Activated T-helper 1 cell treated with Interleukin-2 at 50 U/mL for 16 hours (primary cell): ENCODE measurements at places on chromosomes 4 and X.

DNA sequence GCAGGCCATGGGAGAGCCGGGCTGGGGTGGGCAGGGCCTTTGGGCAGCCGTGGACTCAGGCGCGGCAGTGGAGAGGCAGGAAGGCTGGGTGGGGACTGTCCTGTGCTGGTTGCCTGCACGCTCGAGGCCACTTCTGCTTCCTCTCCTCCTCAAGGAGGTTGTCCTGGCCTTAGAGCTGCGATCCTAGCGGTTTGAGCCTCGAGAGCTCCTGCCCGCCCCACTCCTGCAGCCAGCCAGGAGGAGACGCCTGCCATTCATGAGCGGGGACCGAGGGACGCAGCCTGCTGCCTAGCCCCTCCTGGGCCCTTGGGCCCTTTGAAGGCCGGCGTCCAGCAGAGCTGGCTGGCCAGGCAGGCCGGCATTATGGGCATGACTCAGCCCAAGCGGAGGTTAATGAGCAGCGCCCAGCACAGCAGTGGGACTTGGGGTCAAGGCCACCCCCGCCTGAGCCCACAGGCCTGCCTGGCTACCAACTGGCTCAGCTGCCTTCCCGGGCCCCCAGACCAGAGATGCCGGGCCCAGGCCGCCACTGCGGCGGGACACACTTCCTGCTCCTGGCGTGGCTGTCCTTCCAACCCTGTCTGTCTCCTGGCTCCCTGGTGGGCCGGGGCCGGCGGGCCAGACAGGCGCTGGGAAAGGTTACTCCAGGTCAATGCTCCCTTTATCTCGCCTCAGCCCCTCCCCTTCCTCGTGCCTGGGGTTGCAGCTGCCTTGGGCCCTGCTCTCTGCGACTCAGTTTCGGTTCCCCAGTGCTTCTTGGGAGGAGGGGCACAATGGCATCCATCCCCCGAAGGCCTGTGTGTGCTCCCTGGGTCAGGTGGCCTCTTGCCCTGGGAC is 1.8 kb downstream of the ABCD1 start:
- DNase-seq: no peak

- no peak for DNase-seq
Measured at GRCh38 chrX:105822138-105823091, at the start of gene NRK. TSS of gene NRK (plus strand) at chrX:105822539. CDS start at chrX:105822846, 307 bp downstream.

DNA sequence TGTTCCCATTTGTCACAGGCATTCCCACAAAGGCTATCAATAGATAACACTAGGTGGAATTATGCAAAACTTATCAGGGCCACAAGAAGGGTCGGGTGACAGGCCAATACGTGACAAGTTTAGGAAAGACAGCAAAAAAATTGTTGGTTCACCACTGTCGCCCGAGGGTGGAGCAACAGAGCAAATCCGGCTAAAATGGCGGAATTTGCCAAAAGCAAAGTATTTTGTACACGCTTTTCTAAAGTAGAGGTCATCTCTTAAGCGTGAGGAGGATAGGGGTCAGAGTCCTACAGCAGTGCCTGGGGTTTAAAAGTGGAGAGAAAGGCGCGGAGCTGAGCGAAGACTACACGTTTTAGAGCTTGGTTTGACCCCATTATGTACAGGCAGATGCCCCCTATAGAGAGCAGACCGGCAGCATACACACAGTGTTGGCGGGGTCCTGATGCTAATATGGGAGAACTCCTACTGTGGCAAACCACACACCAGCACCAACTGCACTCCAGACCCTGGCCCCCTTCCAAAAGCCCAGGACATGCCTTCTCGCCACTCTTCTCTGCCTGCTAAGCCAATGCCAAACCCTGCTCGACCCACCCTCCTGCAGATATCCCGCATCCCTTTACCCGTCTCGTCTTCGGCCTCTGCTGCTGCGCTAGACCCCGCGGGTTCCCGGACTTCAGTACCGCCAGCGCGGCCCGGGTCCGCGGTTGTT is 733 bp downstream of the CCNA2 start:
- DNase-seq: no peak

DNA sequence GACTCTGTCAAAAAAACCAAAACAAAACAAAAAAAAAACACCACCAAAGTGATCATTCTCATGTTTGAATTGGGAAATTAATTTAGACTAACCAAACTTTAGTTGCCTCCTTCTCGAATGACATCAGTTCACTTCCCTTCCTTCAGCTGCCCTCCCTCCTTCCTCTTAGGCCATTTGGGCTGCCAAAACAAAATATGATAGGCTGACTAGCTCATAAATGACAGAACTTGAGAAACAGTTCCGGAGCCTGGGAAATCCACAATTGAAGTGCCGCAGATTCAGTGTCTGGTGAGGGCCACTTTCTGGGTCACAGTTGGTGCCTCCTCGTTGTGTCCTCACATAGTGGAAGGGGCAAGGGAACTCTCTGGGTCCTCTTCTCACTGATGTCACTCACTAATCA is 16.1 kb upstream of the WAS start:
- DNase-seq: no peak

- peak; percentile 78 for DNase-seq
Measured at GRCh38 chr4:113547487-113548042, 214.0 kb downstream of the CAMK2D start.

- DNase-seq: no peak
Measured at GRCh38 chr4:65868096-65868824, 198.0 kb upstream of the EPHA5 start.

DNA sequence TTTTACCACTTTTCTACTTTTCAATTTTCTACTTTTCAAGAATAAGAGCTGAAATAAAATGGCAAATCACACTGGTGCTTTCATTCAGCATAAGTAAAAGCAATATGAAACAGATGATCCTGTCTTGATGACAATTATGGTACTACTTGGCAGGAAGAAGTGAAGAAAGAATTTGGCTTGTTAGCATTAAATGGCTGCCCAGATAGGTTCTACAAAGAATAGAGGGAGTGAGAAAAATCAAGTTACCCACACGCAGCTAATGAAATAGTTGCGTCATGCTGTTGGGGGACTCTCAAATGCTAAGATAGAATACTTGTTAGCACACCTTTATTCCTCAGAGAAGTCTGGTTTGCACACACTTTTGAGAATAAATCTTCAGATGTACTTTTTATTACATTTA is 12.5 kb upstream of the LCORL start:
- DNase-seq: no peak

GRCh38 chrX:40349251-40349650 is 231.5 kb upstream of the ATP6AP2 start:
- no peak for DNase-seq

DNA sequence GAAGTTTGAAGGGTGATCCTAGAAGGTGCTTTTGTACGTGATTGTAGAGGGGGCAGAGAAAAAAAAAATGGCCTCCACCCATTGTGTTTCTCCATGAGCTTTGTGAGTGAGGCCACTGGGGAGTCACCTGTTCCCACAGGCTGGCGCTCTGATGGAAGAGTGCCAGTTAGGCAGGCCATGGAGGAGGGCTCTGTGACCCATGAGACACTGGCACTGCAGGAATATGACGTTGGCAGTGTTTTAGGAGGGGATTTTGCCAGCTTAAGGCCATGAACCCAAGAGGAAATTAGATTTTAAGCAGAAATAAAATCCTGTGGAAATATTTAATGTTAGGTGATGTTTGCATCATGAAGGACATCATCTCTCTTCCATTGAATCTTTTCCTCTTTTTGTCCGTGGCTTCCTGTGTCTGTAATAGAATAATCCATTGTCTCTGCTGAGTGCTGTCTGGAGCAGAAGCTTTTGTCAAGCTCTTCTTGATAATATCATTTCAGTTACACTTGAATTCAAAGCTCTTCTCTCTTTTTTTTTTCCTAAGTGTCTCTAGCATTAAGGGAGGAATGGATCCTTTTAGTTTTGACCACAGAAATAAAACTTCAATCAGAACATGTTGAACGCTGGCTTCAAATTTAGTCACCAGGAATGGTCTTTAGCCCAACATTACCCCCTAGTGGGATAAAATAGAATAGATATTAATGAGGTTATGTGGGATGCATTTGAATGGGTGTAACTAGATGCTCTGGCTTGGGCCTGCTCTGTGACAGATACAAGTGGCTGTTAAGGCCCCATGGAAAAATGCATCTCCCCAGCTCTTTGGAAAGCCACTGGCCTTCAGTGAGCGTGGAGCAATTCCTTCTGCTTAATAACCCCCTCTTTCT is 41.0 kb upstream of the UCP1 start:
- no peak for DNase-seq

DNA sequence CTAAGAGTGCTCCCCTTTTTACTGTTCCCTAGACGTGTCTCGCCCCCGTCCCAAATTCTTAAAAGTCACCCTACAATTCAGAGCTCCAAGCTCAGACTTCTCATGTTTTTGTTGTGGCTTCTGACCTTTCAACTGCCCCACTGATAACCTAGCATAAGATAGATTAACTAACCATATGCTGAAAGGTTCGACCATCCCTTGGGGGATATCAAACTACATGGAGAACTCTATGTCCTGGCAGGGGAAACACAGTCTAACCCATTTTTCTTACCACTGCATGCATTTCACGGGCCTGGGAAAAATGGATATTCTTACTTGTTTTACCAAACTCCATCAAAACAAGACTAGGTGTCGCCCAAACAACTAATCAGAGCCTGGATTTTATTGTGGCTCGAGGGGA is 236.4 kb upstream of the MID1 start:
- no peak for DNase-seq

GRCh38 chr4:37737466-37737865 is 51.3 kb upstream of the RELL1 start:
- no peak for DNase-seq

- DNase-seq: no peak
Measured at GRCh38 chr4:181830404-181831035, 412.7 kb upstream of the TENM3 start.

DNA sequence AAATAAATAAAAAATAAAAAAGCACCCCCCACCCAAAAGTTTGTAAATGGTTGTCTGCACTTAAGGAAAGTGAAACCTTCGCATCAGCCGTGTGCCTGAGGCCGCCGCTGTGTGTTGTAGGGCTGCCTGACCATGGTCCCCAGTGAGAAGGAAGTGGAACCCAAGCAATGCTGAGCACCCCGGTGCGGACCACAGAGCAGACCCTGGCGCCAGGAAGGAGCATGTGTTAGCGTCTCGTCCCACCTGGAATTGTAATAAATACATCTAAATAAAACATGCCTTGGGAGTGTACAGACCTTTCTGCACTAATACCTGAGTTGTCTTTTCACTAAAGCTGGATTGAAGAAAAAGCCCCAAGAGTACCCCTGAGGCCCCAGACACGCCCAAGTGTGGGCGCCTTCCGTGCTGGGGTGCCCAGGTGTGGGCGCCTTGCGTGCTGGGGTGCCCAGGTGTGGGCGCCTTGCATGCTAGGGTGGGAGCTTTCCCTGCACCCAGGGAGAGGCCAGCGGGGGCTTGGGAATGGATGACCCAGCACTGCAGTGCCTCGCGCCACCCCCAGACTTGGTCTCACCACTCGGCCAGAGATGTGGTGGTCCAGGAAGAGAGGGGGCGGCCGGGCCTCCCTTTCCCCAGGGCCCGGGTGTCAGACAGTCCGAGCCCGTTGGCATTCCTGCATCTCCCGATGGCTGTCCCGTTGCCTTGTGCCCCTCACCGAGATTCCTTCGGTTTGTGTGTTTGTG is 33.7 kb downstream of the HTT-AS start:
- no peak for DNase-seq

DNA sequence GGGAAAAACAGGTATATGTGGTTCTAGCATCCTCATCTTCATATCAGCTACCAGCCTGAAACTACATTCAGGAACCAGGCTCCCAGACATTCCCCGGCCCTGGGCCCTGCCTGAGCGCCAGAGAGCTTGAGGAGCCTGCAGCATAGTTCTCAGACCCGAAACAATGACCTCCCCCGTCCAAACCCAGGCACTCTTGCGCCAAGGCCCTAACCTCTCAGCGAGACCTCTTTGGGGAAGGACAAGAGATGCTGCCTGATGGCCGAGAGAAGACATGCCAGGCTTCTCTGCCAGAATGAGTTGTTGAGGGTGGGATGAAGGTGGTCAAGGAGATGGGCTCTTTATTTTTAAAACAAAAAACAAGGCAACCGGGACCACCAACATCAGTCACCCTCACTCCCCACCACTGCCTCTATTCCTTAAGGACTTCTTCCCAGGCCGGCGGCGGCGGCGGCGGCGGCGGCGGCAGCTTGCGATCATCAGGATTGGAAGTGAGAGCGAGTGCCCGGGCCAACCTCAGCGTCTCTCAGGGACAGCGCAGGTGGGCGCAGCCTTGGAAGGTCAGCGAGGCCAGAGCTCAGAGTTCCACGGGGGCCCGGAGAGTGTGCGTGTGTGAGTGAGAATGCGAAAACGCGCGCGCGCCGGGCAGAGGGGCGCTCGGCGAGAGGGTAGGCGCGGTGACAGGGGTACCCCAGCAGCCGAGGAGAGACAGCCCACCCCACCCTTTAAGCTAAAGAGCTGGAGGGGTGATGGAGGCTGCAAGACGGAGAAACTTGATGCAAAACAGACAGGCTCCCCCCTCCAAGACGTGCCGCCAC is 601 bp downstream of the INPP4B start:
- no peak for DNase-seq

GRCh38 chrX:153969904-153970356 is 1.7 kb downstream of the HCFC1 start:
- DNase-seq: no peak

GRCh38 chr4:75673959-75674328 is 733 bp upstream of the G3BP2 start:
- DNase-seq: no peak

- DNase-seq: no peak
Measured at GRCh38 chr4:112284662-112285411, 867 bp downstream of the TIFA start.

- no peak for DNase-seq
Measured at GRCh38 chrX:40021647-40022046, 76.1 kb downstream of the BCOR start.

GRCh38 chr4:181258569-181258968 is 984.6 kb upstream of the TENM3 start:
- no peak for DNase-seq

DNA sequence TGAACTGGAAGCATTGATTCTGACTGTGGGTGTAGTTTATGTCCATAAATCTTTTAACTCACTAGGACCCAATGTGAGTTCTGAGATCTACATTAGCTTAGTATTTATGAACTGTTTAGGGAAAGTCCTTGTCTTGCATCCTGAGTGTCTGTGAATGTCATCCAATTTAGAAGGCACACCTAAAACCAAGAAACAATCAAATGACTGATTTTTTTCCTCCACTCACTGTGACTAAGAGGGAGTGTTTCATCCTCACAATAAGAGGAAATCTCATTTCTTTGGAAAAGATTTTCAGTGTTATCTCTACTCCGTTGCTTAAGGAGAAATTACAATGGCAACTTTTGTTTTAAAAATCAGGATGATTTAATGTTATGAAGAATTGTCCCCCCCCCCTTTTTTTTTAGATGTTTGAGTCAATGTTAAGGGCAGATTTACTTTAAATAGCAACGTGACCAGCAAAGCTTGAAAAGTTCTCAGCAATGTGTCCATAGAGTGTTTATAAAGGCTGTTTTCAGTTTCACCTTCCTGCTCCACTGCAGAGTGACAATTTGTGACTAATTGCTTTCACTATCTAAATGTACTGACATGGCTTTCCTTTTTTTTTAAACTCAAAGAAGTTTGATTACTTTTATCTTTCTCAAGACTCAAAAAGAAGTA is 173.0 kb downstream of the SPCS3 start:
- no peak for DNase-seq

GRCh38 chr4:158857951-158858350 is 89.1 kb downstream of the FNIP2 start:
- no peak for DNase-seq

- no peak for DNase-seq
Measured at GRCh38 chrX:81208916-81209315, 7.0 kb downstream of the SH3BGRL start.
